GM23338 (cell line): ENCODE measurements at places on chromosomes 2 and 18.

GRCh38 chr18:6782861-6783260, 53.3 kb downstream of the ARHGAP28 start:
- no peaks in the 10 kb centered on the region for H3K36me3 ChIP-seq
- no peak overlapping the region for H3K27ac ChIP-seq
- H3K27me3 ChIP-seq: no peaks in the 10 kb centered on the region
- no peak for DNase-seq
- H3K4me1 ChIP-seq: peaks cover 28% of the 10 kb centered on the region

GRCh38 chr2:9975328-9975727, 23.8 kb downstream of the GRHL1 start:
- H3K4me3 ChIP-seq: no peak overlapping the region
- no peaks in the 10 kb centered on the region for H3K4me1 ChIP-seq
- H3K27me3 ChIP-seq: no peaks in the 10 kb centered on the region
- no peak for DNase-seq
- H3K27ac ChIP-seq: no peak overlapping the region

GRCh38 chr2:74188018-74188601, 9.4 kb upstream of the MOB1A start:
- H3K36me3 ChIP-seq: no peaks in the 10 kb centered on the region
- H3K4me3 ChIP-seq: no peak overlapping the region
- H3K27me3 ChIP-seq: no peaks in the 10 kb centered on the region

DNA sequence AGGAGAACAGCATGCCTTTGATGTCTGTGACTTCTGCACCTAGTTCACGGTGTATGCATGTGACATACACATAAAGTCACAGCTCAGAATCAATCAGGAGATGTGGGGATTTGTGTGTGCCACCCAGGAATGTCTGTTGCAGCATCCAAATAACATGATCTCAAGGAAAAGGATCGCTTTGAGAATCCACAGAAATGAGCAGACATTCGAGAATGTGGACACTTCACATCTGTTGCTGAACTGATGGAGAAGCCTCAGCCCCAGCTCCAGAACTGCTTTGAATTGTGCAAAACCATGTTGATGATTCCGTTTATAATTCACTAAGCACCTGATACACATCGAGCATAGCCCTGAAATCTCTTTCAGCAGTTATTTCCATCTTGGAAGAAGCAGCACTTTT, 208.6 kb downstream of the CMPK2 start:
- no peak overlapping the region for H3K27ac ChIP-seq
- no peaks in the 10 kb centered on the region for H3K36me3 ChIP-seq
- H3K27me3 ChIP-seq: no peaks in the 10 kb centered on the region

GRCh38 chr2:16012626-16013358, 72.4 kb downstream of the MYCN start:
- peaks cover 42% of the 10 kb centered on the region for H3K4me1 ChIP-seq
- peak overlapping the region; percentile 46 for H3K4me3 ChIP-seq
- peak overlapping the region; percentile 83 for H3K27ac ChIP-seq
- DNase-seq: peak; percentile 68

DNA sequence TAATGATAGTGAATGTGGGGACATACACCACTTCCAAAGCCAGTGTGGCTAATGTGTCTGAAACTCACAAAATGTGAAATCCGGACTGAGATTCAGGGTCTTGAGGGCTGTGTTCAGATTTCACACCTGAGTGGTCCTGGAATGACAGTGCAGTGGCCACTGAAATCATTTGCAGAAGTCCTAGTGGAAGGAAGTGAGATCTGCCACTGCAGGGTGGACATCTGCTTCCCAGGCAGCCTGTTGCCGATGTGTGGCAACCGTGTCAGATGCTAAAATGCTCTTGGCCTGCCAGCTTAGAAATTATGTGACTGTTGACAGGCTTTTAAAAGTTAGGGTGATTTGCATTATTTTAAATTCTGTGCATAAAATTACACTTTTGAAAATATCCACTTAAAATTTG, 77.8 kb upstream of the TMEM200C start:
- H3K4me1 ChIP-seq: peaks cover 32% of the 10 kb centered on the region
- H3K36me3 ChIP-seq: no peaks in the 10 kb centered on the region
- no peak overlapping the region for H3K27ac ChIP-seq
- DNase-seq: no peak

DNA sequence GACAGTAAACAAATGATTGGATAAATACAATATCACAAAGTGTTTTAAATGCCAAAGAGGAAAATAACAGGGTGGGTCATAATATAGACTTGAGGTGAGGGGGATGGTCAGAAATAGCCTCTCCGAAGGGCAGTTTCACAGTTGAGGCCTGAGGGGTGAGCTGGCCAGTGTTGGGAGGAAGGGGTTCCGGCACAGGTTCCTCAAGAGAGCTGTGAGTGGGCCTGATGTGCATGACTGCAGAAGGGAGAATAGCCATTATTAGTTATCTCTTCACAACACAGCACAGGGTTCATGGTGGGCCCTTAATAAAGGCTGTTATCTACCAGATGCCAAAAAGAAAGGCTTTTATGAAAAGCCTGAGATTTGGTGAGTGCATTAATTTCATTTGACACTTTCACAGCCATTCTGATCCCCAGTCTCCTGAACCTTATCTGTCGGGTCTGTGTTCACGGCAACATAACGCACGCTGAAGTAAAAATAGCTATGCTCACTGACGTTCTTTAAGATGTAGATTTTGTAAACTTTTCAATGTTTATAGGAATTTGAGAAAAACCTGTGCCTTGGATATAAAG, 39.6 kb downstream of the POLR1A start:
- no peak overlapping the region for H3K27ac ChIP-seq
- no peak for DNase-seq
- no peak overlapping the region for H3K4me3 ChIP-seq
- peaks cover 49% of the 10 kb centered on the region for H3K36me3 ChIP-seq
- H3K27me3 ChIP-seq: no peaks in the 10 kb centered on the region
- H3K4me1 ChIP-seq: no peaks in the 10 kb centered on the region
